NCI-H460 (cell line): ENCODE measurements at places on chromosomes 16 and 17.
A peak's percentile ranks its signal among the peaks of the same experiment; 100 is the strongest.

DNA sequence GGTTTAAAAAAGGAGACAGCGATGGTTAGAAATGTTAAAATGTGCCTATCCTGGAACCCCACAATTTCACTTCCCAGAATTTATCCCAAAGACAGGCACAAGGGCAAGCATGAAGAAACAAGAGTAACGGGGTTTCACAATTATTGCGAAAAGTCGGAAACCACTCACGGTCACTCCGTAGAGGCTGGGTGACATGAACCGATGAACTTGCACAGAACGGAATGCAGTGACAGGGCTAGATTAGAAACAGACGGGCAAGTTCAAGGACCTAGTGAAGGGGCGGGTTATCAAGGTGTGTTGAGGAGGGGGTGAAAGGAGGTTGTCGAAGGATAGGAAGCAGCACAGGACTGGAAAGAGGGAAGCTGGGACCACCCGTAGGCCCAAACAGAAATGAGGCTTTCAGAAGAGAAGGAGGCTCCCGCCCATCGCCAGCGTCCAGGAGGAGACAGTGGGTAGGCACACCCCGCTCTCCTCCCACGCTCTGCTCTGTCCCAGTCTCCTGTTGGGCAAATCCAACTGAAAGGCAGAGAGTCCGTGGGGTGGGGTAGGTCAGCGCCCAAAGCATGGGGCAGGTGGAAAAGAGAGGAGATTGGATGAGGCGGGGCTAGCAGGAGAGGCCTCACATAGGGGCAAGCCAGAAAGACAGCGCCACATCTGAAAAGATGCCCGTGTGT is 47.4 kb upstream of the JPH3 start:
- DNase-seq, result no peak

DNA sequence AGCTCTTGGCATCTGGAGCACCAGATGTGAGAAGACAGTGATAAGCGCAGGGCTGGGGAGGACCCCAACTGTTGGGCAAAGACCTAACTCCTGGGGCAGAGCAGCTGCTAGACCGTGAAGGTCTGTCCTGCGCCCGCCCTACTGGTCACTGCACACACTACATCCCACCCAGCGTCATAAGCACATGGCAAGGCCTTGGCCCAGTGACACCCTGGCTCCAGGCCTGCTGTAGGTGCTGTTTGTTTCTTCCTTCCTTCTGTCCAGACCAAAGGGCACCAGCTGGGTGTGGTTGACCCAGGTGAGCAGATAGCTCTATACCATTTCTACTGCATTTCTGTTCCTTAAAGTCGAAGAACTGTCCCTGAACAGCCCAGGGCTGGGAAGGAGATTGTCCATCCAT is 6.4 kb downstream of the TRPV3 start:
- no peak for DNase-seq

DNA sequence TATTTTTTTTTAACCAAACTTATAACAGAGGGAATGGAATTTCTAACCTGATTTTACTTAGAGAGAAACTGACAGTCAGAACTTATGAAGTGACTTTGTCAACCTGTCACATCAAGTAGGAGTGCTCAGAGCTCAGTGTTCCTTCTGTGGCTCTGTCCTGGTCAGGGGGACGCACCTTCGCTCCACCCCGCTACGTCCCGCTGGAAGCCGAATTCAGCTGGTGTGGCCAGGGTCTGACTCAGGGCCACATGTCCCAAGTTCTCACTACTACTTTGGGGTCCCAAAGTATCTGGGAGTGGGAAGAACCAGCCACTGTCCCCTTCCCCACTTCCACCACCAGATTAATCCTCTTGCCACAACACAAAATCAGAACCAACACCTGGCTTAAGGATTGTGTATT is 51.4 kb downstream of the C16orf78 start:
- DNase-seq, result no peak

DNA sequence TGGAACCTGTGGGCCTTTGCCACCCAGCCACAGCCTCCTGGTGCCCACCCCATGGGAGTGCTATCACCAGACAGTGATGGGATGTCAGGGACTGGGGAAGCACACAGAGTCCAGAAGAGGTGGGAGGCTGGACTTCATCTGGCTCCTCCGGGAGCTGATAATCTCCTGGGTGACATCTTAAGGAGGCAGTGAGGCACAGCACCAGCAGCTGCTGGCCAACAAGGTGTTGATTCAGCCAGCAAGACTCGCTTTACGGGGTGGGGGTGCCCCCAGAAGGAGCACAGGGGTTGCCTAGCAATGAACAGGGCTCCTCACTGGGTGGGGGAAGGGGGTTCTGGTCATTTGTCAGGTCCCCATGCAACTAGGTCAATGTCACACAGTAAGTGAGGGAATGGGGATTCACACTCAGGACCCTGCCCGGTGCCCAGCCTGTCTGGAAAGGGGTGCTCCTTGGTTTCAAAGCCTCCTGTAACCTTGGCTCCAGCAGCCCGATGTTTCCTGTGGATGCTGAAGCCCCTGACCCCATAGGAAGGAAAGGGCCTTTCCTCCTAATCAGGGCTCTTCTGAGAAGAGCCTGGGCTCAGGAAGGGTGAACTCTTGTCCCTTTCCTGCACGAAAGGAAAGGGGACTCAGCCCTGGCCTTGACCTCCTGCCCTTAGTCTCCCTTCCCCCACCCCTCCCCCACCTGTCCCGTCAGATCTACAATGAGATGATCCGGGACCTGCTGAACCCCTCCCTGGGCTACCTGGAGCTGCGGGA is 17.7 kb downstream of the KIF19 start:
- DNase-seq, result no peak

- no peak for DNase-seq
Measured at GRCh38 chr16:50688867-50689266, 4.5 kb upstream of the NOD2 start.

DNA sequence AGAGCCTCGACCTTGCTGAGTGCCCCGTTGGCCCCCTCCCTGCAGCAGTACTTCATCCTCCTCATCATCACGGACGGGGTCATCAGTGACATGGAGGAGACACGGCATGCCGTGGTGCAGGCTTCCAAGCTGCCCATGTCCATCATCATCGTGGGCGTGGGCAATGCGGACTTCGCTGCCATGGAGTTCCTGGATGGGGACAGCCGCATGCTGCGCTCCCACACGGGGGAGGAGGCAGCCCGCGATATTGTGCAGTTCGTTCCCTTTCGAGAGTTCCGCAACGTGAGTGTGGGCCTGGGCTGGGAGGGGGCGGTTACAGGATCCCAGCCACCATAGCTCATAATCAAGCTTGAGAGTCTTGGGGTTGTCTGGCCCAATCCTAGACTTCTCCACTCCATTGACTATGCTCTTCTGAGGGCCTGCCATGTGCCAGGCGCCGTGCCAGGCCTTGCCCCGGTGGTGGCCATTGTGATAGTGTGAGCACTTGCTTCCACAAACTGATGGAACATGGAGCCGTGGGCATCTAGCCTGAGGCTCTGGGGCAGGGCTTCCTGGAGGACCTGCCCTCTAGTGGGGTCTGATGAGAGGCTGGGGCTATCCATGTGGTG is 39.7 kb downstream of the PSME3IP1 start:
- DNase-seq, result no peak

GRCh38 chr17:35892091-35893035 is 12.2 kb upstream of the CCL5 start:
- no peak for DNase-seq

DNA sequence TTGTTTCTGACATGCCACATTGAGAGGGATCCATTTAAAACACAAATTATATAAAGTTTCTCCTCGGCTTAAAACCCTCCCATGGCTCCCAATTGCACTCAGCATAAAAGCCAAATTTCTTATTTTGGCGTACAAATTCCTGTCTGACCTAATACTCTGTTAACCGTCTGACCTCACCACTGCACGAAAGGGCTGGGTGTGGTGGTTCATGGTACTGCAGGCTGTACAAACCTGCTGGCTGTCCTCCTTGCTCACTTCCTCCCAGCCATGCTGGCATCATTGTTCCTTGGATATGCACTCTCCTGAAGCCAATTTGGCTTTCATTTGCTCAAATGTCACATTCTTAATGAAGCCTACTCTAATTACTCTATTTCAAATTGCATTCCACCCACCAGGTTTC is 301.6 kb upstream of the C16orf82 start:
- DNase-seq, result no peak

GRCh38 chr17:8060274-8060673 is 21.4 kb downstream of the ALOX15B start:
- peak; percentile 84 for DNase-seq

GRCh38 chr17:57067162-57067561 is 17.9 kb upstream of the AKAP1 start:
- DNase-seq, result no peak

- peak; percentile 84 for DNase-seq
Measured at GRCh38 chr17:75869282-75870141, 8.9 kb downstream of the TRIM47 start.
